ENCODE measurements at places on chromosomes 5 and 9.

- DNase-seq: no peak
These were observed 562.8 kb upstream of the C9orf72 start for GRCh38 chr9:28136113-28136512.

- DNase-seq: no peak
These were observed 103.2 kb downstream of the KLHL3 start for GRCh38 chr5:137632716-137633115.

DNA sequence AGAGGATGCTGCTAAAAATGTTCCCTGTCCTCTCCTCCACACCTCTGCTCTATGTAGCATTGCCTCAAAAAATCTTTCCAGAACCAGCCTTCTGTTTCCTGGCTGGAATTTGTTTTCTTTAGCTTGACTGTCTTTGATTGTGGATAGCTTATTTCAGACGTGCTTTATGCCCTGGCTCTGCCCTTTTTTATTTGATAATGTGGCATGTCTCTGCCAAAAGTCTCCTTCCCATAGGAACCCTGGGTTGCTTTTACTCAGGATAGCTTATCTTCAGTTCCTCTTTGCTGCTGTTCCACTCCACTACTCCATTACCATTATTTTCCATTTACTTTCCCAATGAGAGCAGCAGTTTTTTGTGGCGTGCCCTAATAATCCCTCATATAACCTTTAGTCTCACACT lies 885 bp upstream of the TMEM252 start:
- DNase-seq: no peak

GRCh38 chr5:114473541-114473940 lies 111.7 kb downstream of the KCNN2 start:
- no peak for DNase-seq

- no peak for DNase-seq
These were observed 124.6 kb downstream of the ATPSCKMT start for GRCh38 chr5:10125116-10125515.

GRCh38 chr5:7876867-7877266 lies 7.9 kb downstream of the MTRR start:
- DNase-seq: no peak

DNA sequence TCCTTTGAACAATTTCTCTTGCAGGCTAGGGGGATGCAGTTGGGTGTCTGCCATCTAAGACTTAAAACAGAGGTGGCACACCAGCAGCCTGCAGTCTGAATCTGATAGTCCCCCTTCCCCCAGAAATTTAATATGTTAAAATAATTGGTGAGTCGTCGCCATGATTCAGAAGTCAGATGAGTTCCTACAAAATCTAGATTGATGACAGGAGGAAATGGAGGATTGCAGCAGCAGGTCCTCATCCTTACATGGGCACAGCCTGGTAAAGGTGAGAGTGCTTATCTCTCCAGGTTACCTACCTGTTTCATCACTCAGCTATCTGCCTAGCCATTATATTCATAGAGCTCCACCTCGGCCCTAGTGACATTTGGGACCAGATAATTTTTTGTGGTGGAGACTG lies 112.3 kb downstream of the PCSK1 start:
- DNase-seq: no peak

DNA sequence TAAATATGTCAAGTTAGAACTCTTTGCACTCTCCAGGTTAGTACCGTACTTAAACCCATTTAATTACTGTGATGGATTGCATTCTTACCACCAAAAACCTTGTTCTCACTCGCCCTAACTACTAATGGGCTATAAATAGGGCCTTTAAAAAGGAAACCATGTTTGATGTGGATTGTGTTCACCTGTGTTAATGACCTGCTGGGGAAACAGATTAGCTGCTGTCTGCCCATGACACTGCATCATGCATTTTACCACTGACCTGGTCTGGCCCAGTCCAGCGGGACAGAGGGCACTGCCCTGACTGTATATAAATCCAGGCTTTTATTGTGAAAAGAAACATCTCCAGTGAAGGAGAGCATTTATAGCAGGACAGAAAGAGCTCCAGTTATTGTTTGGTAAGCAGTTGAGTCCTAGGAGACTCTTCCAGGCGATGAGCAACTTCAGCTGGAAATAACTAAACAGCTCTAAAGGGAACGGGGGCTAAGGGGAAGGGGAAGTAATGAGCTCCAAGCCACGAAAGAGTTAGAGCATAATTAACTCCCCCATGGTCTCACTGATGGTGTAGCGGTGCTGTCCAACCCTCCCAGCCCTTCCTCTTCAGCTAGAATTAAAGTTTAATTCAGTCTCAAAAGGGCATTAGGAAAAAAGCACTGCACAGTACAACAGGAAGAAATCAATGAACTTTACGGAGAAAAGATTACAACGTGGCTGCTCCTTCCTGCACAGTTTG lies 303.1 kb downstream of the ENC1 start:
- no peak for DNase-seq

- no peak for DNase-seq
These were observed 90.2 kb downstream of the NSUN2 start for GRCh38 chr5:6542421-6543345.

- DNase-seq: no peak
These were observed 95.3 kb upstream of the ITGA2 start for GRCh38 chr5:52893863-52894262.

DNA sequence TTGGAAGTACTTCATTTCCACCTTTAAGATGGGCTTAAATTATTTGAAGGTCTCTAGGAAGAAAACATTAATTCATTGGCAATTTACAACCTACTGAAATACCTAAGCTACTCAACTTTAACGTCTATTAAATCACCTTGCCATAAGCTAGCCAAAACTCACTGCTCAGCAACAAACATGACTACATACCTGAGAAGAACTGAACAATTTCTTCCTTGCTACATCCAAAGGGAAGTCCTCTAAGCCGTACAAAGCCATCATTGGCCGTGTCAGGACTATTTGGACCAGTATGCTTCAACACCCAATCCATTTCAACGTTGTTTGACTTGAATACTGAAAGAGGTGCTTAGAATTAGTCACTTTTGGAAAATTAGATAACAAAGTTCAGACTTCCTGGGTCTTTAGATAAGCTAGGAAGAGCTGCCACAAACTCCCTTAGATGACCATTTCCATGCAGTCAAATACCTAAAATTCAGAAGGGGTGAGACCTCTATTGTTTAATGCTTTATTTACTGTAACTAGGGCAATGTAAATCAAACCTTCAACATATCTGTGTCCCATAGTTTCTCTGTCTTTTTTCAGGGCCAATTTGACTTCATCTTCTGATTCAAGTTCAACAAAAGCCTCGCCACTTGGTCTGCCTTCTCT lies 2.6 kb downstream of the HNRNPH1 start:
- no peak for DNase-seq

GRCh38 chr5:90654215-90654614 lies 95.6 kb downstream of the ADGRV1 start:
- DNase-seq: no peak

DNA sequence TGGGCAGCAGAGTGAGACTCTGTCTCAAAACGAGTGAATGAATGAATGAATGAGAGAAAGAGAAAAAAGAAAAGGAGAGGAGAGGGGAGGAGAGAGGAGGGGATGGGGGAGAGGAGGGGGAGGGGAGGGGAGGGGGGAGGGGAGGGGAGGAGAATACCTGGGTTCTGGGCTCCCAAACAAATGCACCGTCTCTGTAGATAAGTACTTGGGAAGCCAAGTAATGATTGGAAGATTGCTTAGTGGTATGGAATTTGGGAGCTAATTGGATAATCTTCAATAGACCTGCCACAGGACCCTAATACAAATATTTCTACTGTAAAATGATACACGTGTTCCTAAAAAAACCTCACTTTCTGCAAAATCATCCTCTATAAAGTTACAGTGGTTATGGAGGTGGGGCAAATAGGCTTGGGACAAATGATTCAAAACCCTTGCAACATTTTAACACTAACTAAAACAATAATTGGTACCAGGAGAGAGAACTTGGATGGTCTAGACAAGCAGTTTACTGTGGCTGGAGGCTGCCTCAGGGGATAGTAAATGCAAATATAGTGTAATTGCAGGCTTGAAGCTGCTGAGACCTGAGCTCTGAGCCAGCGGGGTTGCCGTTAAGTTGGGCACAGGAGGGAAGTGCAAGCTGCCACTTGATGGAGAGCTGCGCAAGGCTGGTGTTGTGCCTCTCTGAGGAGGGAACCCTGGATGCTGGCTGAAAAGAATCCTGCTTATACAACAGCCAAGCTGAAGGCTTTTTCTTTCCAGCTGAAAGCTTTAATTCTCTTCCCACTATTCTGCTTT lies 3.5 kb downstream of the HEMGN start:
- no peak for DNase-seq

DNA sequence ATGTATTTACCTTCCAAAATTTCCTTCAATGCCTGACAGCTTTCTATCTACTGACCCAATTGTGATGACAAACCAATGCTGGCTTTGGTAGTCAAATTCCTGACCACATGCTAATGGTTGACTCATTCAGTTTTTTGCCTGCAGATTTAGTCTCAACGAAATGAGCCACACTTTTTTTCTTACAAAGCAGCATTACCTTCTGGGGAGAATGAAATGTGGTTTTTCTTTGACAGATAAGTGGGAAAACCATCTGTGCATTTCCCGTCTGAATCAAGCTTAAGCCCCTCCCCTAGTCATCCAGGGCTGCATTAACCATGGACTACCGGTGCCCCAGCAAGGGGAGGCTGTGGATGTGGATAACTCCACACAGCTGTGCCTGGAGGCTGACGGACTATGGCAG lies 99.6 kb upstream of the TAF11L2 start:
- DNase-seq: no peak

GRCh38 chr5:127872494-127872893 lies 169.3 kb downstream of the CCDC192 start:
- no peak for DNase-seq

- DNase-seq: no peak
These were observed 62.6 kb downstream of the PSMB7 start for GRCh38 chr9:124352616-124353015.

DNA sequence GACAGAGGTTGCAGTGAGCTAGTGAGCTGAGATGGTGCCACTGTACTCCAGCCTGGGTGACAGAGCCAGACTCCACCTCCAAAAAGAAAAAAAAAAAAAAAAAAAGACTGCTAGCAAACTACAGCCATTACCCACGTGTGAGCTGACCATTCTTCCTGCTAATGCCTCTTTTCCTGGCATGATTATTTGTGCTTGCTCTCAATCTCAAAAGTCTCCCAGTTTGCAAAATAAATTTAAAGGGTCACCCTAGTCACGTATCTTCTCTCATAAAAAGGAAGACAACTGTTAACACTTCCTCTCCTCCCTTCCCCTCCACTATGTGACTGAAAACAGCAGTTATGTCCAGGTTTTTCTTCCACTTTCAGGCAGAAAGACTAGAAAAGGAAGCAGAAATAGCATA lies 37.2 kb downstream of the TRIM36 start:
- DNase-seq: no peak

DNA sequence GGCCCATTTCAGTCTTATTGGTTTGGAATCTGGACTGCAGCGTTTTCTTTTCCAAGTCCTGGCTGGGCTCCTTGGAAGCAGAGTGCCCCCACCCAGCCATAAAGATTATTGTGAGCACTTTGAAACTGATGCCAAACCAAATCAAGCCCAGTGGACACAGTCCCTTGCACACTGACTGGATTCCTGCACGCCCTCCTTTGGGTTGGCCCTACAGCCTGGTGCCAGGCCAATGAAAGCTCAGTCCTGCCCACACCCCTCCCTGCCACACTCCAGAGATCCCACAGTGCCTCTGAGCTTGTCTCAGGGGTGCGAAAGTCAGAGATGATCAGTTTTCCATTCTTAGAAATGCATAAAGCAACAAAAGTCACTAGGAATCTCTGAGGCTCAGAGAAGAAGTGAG lies 181.9 kb downstream of the CETN3 start:
- DNase-seq: no peak

GRCh38 chr5:101418713-101419118 lies 515.6 kb upstream of the ST8SIA4 start:
- DNase-seq: no peak

DNA sequence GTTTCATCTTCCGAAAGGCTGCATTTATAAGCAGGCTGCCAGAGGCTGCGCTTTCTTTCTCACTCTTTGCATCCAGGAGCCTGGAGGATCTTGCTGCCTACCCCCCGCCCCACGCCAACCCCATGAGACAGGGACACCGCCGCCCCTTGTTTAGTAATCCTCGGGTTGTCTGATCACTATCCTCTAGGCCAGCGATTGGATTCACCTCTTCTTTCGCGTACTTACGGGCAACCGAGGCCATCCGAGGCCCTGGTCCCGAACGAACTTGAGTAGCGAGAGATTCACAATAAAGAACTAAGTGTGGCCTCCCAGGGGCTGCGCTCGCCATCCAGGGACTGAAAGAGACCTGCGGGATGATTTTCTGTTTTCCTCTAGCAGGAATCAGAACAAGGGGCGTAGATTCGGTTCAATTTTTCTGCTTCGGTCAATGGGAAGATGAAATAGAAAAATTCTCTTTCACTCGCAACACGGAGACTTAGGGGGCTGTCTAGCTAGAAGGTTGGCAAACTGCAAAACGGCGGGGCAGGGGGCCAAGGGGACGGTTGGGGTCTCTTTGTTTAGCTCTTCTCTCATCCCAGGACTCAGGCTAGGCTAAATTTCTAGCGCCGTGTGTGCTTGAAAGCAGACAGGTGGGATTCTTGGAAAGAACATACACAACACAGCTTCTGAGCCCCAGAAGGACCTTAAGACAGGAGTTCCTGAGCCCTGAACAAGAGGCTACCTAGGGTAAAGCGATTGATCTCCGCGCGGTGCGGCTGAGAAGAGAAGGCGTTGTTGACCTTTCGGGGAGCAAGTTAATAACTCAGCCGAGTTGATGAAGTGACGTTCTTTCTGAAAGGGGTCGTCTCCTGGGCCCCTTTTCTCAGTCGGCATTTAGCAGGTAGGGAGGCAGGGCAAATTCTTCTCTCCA lies 5.8 kb upstream of the ISL1 start:
- DNase-seq: no peak

- DNase-seq: no peak
These were observed 648.2 kb downstream of the MAT2B start for GRCh38 chr5:164153469-164154172.

- peak; percentile 62 for DNase-seq
These were observed at the start of gene TTC23L for GRCh38 chr5:34838785-34839714. Gene TTC23L (plus strand): TSS chr5:34839164. CDS start chr5:34840672, 1,508 bp downstream.

GRCh38 chr5:149617760-149618306 lies 36.5 kb downstream of the ARHGEF37 start:
- no peak for DNase-seq

Data from esophagus squamous epithelium (tissue), 5 donors.